NCI-H2029 treated with DMSO at 0.1 percent for 48 hours (cell line): ENCODE measurements at places on chromosomes 5 and 9.

DNA sequence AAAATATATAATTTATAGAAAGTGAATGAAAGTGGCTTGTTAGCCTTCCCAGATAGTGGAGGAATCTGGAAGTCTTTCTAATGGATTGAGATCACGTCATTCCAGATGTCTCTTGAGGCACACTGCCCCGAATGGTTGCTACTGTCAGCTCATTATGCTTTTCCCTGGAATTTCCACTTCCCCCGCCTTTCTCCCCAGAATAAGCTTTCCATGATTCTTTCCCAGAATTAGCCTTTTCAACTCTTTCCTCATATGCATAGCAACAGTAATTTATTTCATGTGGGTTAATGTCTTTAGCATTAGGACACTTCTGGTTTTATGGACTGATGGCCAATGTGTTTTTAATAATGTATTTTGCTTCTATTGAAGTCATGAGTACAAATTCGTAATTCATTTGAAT, 81.5 kb downstream of the PALM2AKAP2 start:
- no peak for DNase-seq

DNA sequence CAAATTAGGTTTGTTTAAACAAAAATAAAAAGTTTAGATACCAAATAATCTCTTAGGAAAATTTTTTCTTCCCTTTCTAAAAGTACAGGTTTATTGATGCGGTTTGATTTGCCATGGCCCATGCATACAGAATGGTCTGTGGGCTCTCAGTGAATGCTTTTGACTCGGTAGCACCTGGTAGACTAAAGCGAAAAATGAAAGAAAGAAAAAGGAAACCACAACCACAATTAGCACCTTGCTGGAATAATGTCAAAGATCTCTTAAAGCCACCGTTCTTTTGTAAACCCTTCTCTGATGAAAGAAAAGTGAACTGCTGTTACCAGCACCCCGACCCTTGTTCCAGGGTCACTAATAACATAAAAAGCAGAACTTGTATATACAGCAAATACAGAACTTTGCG, 157.9 kb downstream of the NFIB start:
- no peak for DNase-seq

DNA sequence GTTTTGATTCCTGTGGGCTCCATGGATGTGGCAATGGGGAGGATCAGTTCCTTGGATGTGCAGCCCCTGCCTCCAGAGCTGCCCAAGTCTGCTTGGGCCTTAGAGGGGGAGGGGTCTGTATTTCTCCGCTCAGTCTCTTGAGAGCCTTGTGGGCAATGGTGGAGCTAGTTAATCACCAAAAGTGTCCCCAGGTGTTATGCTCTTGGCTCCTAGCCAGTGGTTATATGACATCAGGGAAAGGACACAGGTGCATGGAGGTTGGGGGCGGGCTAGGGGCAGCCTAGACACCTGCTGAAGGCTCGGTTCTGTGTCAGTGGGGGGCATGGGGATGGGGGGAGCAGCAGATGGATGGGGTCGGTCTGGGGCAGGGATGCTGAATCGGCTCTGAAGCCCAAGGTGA, 12.4 kb upstream of the ARAP3 start:
- DNase-seq: peak; percentile 31

DNA sequence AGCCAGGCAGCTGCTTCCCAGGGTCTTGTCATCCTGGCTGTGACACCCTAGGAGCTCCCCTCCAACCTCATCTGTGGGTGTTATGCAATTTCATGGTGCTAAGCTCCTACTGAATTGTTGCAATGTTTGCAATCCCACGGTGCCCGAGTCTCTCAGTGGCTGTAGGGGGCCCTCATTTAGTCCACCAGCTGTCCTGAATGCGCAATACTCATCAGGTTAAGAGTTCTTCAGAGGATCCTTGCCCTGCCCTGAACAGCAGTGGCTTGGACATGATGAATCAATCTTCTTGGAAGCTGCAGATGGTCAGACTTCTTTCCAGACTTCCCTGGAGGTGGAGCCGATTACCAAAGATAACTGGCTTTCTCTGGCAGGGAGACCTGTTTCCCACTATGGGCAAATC, 584.1 kb downstream of the CCDC171 start:
- no peak for DNase-seq

- no peak for DNase-seq
Measured at GRCh38 chr9:113153599-113153998, 2.8 kb downstream of the SLC31A2 start.

GRCh38 chr9:95090023-95090791, 227.3 kb downstream of the FANCC start:
- DNase-seq: no peak

DNA sequence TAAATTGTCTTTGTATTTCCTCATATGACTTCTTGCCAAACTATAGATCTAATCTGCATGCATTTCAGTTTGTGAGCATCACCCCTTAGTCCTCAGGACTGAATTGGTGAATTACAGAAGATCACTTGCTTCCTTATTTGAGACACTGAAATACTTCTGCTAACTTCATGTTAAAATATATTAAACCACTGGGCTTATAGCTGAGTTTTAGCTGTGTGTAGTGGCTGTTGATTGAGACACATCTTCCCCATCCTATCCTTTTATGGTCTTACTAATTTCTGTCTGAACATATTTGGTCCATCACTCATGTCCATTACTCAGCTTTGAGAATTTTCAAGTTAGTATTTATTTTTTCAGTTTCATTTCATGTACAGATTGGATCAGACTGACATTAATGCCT, 295.9 kb downstream of the PSAT1 start:
- no peak for DNase-seq

DNA sequence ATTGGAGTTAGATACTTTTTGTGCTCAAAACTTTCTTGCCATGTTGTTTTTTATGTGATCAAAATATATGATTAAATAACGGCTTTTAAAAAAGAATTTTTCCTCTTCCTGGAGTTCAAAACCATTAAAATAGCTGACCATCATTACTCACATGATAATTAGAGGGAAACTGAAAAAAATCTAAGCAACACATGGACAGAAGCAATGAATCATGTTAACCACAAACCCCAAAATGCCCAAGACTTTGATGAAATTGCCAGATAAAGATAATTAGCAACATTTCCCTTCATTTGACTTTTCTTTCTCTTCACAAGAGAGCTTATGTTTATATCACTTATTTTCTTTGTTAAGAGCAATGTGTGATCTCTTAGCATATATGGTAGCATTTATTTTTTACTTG, 1294.2 kb downstream of the EFNA5 start:
- no peak for DNase-seq

DNA sequence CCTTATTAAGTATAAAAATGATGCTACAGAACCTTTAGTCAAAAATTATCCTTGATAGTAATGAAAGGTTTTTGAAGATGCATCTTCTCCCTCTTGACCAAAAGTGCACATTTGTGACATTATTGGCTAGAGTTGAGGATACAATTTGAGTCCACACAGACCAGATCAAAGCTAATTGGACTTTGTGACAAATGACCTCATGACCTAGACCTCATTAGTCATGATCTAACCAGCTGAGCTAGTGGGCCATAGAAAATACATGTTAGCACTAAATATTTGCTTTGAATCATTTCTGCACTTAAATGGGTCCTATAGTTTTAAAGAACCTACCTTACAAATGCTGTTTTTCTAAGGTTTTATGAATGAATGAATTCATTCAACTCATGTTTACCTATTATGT, 182.1 kb downstream of the RFX3 start:
- DNase-seq: no peak

GRCh38 chr5:40240111-40240510, 439.6 kb upstream of the PTGER4 start:
- DNase-seq: no peak

- DNase-seq: no peak
Measured at GRCh38 chr9:76082057-76082456, 191.6 kb downstream of the PCSK5 start.

DNA sequence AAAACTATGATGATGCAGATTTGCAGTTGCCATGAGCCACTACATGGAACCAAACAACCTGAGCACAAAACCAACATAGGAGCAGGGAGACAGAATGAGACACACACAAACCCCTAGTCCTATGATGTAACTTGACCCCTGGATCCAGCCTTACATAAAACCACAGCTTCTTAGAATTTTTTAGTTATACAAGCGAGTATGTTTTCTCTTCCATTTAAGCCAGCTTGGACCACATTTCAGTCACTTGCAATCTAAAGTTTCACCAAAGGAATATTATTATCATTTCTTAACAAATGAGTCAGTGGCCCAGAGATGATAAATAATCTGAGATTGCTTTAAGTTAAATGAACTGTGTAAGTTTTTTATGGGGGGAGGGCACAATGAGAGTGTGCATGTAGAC, 6.8 kb downstream of the SPOCK1 start:
- no peak for DNase-seq

GRCh38 chr5:36561601-36562000, 44.8 kb upstream of the SLC1A3 start:
- no peak for DNase-seq

- DNase-seq: no peak
Measured at GRCh38 chr5:150158170-150158949, 2.7 kb upstream of the PDGFRB start.

GRCh38 chr9:35910613-35911359, 1.5 kb downstream of the SPAAR start:
- DNase-seq: peak; percentile 41

GRCh38 chr9:118455259-118455658, 751.1 kb downstream of the TLR4 start:
- no peak for DNase-seq

- no peak for DNase-seq
Measured at GRCh38 chr9:135123773-135124134, 36.3 kb downstream of the OLFM1 start.

- DNase-seq: no peak
Measured at GRCh38 chr5:161165998-161166660, 314.1 kb upstream of the ATP10B start.

GRCh38 chr9:27053369-27054022, 48.0 kb upstream of the LRRC19 start:
- DNase-seq: no peak

- no peak for DNase-seq
Measured at GRCh38 chr5:886716-887325, 5.8 kb downstream of the BRD9 start.

DNA sequence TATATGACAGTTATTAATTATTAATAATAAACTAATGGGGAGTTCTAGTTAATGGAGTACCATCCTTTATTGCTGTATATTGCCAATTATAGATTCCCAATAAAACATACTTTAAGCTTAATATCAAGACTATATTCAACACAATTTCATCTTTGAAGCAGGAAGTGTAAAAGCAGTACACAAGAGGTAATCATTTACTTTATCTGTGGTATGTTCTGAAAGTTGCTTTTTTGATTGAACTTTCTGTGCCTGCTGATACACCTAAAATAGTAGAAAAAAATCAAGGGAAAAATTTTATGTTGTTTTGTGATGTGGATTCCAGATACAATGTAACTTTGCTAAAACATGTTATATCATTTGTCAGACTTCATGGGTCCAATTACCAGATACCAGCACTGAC, 58.0 kb downstream of the ACO1 start:
- DNase-seq: no peak

- no peak for DNase-seq
Measured at GRCh38 chr9:123568691-123569688, 213.0 kb downstream of the CRB2 start.

DNA sequence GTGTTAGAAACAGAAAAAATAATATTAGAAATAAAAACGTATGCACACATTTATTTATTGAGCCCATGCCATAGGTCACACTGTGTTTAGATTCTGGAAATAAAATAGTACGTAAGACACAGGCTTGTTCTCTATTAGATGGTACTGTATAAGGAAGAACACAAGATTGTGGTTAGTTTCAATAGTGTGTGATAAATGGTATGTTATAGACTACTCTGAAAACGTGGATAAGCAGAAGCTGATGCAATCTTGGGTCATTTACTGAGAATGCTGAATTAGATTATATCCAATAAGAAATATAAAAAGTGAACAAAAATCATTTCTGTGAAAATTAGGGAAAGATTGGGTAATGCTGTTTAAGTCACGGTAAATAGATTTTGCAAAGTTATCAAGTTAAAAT, 1456.4 kb upstream of the ACO1 start:
- no peak for DNase-seq

- DNase-seq: no peak
Measured at GRCh38 chr5:138564242-138564641, 11.0 kb downstream of the HSPA9 start.
